ENCODE measurements at places on chromosomes 3 and 15.
A peak's percentile ranks its signal among the peaks of the same experiment; 100 is the strongest.

- DNase-seq = no peak
These were observed 44.6 kb upstream of the CCNB2 start for GRCh38 chr15:59060348-59060747.

- peak; percentile 56 for DNase-seq
These were observed 72.1 kb upstream of the ITGA11 start for GRCh38 chr15:68503791-68504680.

- DNase-seq = no peak
These were observed 15.8 kb upstream of the BTBD1 start for GRCh38 chr15:83082730-83083386.

- no peak for DNase-seq
These were observed 33.2 kb upstream of the LEKR1 start for GRCh38 chr3:156792945-156793344.

DNA sequence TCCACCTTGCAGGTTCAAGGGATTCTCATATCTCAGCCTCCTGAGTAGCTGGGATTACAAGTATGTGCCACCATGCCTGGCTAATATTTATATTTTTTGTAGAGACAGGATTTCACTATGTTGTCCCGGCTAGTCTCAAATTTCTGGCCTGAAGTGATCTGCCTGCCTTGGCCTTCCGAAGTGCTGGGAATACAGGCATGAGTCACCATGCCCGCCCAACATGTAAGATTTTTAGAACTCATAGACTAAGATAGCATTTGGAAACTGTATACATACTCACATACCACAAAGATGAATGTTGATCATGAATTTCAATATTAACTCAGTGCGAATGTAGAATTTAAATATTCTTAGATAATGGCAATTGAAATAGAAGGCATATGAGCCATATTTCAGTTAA is 718.9 kb downstream of the NLGN1 start:
- no peak for DNase-seq

DNA sequence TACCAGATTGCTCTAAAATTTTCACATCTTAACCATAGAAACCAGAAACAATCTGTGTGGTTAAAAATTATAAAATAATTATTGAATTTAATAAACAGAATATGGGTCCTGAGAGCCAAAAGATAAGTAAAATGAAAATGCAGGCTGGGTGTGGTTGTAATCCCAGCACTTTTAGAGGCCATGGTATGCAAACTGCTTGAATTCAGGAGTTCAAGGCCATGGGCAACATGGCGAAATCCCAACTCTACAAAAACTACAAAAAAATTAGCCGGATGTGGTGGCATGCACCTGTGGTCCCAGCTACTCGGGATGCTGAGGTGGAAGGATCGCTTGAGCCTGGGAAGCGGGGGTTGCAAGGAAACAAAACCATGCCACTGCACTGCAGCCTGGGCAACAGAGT is 236.1 kb downstream of the STAG1 start:
- no peak for DNase-seq

GRCh38 chr3:118537454-118537853 is 497.2 kb downstream of the IGSF11 start:
- no peak for DNase-seq
